ENCODE measurements at places on chromosomes 16 and 17.

GRCh38 chr17:48577946-48578615 lies at the start of gene HOXB4:
TSS of gene HOXB4 (minus strand) at chr17:48578350. CDS start at chr17:48578319, 31 bp downstream.
- DNase-seq, result no peak

- no peak for DNase-seq
Measured at GRCh38 chr17:42669977-42670788, 6.6 kb downstream of the PLEKHH3 start.

- no peak for DNase-seq
Measured at GRCh38 chr17:48240562-48241130, 133.1 kb downstream of the SNX11 start.

GRCh38 chr17:58219789-58220183 lies 731 bp upstream of the MKS1 start:
- no peak for DNase-seq

Data from activated CD4-positive, alpha-beta T cell treated with anti-CD3 and anti-CD28 coated beads, Interleukin-2, amount 50 U/mL, for 24 hours (primary cell).